ENCODE measurements at places on chromosomes 12 and 14.

DNA sequence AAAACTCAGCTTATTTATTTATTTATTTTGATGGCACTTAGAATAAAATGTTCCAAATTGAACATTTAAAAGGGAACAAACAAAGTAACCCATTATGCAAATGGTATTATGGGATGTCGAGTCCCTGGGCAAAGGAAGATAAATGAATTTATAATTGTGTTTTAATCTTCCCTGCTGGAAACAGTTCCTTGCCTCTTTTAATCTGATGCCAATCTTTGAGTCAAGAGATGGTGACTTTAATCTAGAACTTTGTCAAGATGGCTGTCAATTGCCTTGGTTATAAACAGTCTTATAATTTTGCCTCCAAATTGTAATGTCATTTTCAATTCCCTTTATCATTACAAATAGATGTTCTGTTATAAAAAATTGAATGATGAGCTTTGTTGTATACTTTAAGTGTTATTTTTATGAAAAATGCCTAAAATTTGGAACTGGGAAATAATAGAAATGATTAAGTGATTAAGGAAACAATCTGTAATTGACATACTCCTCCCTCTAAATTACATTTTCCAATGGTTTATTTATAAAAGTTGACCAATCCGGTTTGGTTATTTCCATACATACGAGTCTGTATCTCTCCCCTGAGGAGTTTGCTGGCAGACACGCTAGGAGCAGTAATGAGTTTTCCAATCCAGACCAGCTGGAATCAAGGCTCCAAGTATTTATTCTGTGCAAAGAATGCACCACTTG lies 134.9 kb upstream of the FRMD6 start:
- DNase-seq, result no peak

- no peak for DNase-seq
Observed at GRCh38 chr14:68658943-68659931, 133.6 kb downstream of the ZFP36L1 start.

GRCh38 chr12:75900226-75900625 lies 131.3 kb downstream of the PHLDA1 start:
- DNase-seq, result no peak

GRCh38 chr14:21525571-21525961 lies 580 bp downstream of the SALL2 start:
- no peak for DNase-seq

DNA sequence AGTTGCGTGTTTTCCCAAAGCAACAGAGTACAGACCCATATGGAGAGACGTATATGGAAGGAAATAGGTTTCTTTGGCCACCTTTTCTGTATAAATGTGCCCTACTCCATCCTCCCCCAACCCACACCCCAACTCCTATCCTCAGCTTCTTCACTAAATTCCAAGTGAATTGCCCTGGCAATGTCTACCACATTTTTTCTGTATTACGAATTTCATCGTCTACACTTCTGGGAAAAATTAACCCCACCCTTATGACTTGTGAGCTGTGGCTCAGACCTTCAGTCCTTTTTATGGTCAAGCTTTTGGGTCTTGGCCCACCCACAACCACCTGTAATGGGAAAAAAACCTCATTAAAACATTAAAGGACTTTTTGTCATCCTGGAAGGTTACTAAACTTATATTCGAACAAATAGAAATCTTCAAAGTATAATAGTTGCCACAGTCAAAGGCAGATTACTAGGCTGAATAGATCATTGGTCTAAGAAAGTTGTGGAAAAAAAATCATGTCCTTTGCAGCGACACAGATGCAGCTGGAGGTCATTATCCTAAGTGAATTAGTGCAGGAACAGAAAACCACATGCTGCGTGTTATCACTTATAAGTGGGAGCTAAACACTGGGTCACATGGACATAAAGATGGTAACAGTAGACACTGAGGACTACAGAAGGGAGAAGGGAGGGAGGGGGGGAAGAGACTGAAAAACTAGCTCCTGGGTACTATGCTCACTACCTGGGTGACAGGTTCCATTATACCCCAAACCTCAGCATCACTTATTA lies 15.7 kb upstream of the NFKBIA start:
- DNase-seq, result no peak

- DNase-seq, result no peak
Observed at GRCh38 chr14:100653409-100653808, 66.2 kb upstream of the BEGAIN start.

GRCh38 chr12:88546853-88547252 lies 33.4 kb downstream of the KITLG start:
- no peak for DNase-seq

DNA sequence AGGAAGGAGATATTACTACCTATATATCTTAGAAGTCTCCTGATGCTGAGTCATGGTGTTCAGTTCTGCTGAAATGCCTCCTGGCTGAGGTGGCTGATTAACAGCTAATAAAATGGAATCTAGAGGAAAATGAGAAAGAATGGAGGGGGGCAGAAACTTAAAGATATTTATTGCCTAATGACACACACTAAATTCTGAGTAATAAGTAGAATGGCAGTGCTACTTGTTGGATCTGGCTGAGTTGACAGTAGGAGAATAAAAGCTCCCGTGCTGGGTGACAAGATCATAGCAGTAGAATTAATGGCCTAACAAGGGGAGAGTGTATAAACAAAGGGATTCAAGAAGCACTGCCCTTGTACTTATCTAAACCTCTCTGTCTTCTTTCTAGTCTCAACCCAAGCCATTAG lies 137.5 kb downstream of the CNTN1 start:
- no peak for DNase-seq

- no peak for DNase-seq
Observed at GRCh38 chr12:25761356-25761755, 197.1 kb upstream of the RASSF8 start.

DNA sequence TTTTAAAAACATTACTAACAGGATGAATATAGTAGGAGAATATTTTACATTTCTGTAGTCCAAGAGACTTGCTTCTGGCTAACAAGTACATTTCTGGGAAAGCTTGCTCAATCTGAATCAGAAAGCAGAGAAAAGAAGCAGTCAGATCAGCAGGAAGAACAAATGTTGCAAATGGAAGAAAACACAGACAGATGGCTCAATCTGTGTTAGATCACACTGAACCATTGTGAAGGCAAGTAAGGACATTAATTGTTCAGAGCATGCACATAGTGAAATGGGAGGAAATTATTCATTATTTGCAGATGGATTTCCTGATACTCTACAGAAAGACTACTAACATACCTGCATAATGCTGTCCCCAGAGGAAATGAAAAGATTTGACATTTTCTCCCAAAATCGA lies 65.2 kb upstream of the CNOT2 start:
- DNase-seq, result peak; percentile 91

- DNase-seq, result no peak
Observed at GRCh38 chr12:111429828-111430432, 24.2 kb downstream of the SH2B3 start.

- no peak for DNase-seq
Observed at GRCh38 chr12:10558789-10559188, 53.1 kb downstream of the EIF2S3B start.

- DNase-seq, result no peak
Observed at GRCh38 chr14:29148221-29148620, 381.6 kb downstream of the FOXG1 start.

GRCh38 chr14:58098507-58098906 lies 53.5 kb downstream of the ARMH4 start:
- no peak for DNase-seq

- DNase-seq, result no peak
Observed at GRCh38 chr12:60494244-60494643, 898.4 kb downstream of the SLC16A7 start.

- DNase-seq, result no peak
Observed at GRCh38 chr12:69906411-69907216, 81.6 kb downstream of the MYRFL start.

GRCh38 chr12:131621701-131622421 lies 89.0 kb upstream of the SFSWAP start:
- DNase-seq, result no peak

- DNase-seq, result no peak
Observed at GRCh38 chr12:94614288-94614721, 36.1 kb downstream of the TMCC3 start.

- no peak for DNase-seq
Observed at GRCh38 chr14:59346796-59347510, 118.2 kb downstream of the GPR135 start.

DNA sequence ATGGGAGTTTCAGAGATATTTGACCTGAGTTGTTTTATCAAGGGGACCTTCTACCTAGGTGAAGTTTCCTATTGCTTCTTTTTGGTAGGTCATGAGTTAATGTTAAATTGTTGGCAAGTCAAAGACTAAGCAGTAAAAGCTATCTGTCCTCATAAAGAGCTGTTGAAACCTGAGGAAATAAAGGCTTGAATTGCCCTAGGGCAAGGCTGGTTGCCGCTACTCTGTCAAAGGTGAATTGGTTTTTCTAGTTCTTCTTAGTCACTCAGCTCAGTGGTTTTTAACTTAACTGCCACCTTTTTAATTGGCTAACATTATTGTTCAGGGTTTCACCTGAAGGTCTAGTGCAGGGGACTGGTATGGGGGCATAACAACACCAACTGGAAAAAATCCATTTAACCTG lies 441.6 kb upstream of the FBXO33 start:
- no peak for DNase-seq

- no peak for DNase-seq
Observed at GRCh38 chr12:120599672-120600552, 18.7 kb upstream of the POP5 start.

GRCh38 chr14:22547948-22548750 lies 40.9 kb downstream of the DAD1 start:
- DNase-seq, result no peak

GRCh38 chr14:84125676-84126075 lies 1404.3 kb upstream of the FLRT2 start:
- DNase-seq, result no peak

DNA sequence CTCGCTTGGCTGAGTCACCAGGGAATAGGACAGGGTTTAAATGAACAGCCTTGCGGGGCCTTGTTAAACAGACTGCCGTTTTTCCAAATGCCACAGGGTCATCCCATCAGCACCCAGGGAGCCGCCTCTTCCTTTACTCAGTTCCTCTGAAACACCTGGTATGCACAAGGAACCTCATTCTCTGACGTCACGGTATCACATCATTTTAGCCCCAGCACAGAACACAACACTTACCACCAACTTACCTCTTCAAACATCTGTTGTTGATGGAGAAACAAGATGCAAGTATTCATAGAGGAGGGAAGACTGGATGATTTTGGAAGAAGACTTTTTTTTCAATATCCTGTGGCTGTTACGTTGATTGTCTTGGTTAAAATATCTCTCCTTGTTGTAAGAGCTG lies 535.3 kb upstream of the TMEM132C start:
- no peak for DNase-seq

DNA sequence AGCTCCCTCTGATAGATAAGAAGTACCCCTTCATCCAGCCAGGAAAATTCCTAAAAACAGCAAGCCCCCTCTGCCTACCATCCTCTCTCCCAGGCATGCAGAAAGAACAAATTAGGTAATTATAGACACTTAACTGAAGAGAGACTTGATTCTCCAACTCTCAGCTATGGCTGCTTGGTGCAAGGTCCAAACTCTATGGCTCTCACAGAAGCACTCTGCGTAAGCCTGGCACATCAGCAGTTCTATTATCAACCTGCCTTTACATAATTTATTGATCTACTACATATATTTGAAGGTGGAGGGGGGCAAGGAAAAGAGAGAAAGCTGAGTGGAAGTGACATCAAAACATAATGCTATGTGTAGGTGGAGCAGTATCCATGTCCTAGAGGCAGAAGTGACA lies 1.1 kb upstream of the MYO1A start:
- no peak for DNase-seq

DNA sequence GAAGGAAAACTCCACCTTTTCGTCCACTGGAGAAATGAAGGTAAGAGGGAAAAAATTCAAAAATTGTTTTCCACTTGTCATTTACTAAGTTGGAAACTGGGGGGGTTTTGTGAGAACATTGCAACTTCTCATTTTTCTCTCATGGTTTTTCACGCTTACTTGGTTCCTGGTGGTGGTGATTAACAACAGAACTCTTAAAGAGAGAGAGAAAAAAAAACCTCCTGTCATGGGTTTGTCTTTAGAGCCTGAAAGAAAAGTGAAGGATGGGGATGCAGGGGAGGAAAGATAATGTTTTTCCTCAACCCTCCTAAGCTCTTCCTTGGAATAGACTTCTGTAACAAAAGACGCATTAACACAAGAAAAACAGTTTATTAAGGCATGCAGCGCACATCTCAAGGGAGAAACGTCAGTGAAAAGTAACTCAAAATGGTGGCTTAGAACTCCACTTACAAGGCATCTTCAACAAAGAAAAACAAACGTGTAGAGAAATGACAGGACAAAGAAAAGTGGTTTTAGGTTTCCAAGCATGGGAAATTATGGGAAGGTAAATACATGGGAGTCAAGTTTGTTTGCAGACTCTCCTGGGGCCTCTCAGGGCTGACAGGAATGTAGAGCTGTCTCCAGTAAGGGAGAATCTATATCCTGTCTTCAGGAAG lies 81.9 kb upstream of the ATF7IP start:
- DNase-seq, result no peak

GRCh38 chr14:33475623-33476022 lies 475.3 kb downstream of the EGLN3 start:
- peak; percentile 49 for DNase-seq

DNA sequence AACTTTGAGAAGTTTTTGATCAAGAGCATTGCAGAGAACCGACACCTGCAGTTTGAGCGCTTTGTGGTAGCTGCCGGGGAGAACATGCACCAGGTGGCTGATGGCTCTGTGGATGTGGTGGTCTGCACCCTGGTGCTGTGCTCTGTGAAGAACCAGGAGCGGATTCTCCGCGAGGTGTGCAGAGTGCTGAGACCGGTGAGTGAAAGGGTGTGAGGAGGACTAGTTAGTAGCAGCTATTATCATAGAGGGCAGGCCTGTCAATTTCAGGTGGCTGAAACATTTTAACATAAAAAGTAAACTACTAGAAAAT lies 27.0 kb upstream of the HIGD1C start:
- DNase-seq, result no peak

DNA sequence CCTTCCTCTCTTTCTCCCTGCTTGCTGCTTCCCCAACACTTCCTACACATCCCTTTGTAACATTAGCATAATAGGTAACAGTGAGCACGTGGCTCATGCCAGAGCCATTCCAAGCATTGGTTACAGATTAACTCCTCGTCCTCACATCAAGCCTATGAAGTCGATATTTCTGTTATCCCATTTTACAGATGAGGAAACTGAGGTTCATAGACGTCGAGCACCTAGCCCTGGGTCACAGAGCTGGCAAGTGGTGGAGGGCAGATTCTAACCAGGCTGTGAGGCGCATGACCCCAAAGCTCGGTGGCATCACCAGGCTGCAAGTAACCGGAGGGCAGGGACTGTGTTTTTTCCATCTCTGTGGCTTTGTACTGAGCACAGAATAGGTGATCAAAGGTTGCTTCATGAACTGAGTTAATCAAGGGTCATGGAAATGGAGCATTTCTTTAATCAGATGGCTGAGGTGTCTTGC lies 5.7 kb upstream of the SERPINA1 start:
- no peak for DNase-seq

DNA sequence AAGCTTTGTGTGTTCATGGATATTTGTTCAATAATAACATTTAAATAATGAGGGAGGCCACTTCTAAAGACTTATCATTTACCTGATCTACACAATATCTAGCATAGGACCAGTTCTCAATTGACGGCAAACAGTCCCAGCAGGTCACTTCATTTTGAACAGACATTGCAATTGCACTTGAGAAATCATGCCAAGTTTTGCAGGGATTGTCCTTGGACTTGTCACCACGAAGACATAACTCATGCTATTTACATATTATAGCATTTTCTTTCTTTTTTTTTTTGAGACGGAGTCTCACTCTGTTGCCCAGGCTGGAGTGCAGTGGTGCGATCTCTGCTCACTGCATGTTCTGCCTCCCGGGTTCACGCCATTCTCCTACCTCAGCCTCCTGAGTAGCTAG lies 34.5 kb upstream of the BICD1 start:
- DNase-seq, result no peak

GRCh38 chr14:50065583-50065982 lies 50.8 kb downstream of the VCPKMT start:
- DNase-seq, result no peak
